GM13976 (cell line): ENCODE measurements at places on chromosomes 7 and 10.

DNA sequence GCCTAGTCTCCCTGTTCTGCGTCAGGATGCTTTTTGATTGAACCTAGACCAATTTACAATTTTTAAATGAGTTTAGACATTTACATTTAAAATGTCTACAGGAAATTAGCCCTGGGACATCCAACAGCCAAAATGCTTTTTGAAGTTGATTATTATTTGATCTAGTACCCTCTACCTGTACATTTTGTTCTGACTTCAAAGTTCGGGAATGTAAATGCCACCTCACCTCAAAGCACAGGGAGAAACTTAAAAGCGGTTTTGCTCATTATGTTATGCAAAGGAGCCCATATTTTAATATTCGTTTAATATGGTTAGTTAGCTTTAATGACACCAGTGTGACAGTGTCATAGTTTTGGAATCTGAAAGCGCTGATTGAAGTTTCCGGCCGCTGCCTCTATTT lies 80.1 kb upstream of the FAM204A start:
- no peak for DNase-seq

DNA sequence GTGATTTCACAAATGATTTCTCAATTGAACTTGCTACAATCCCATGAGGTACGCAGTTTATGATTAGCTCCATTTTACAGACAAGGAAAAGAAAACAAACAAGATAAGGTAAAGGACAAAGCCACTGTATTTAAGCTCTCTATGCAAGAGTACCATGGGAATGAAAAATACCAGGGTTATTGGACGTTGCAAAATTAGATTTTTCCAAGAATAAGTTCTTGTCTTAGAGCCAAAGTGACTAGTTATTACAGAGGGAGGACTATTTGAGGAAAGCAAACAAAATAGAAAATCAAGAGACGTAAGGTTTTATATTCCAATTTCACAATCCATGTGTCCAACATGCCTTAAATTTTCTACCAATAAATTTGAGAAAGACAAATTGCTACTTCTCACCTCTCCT lies 97.9 kb upstream of the PTN start:
- DNase-seq = no peak

GRCh38 chr10:129809431-129809830 lies 154.6 kb downstream of the EBF3 start:
- DNase-seq = no peak

DNA sequence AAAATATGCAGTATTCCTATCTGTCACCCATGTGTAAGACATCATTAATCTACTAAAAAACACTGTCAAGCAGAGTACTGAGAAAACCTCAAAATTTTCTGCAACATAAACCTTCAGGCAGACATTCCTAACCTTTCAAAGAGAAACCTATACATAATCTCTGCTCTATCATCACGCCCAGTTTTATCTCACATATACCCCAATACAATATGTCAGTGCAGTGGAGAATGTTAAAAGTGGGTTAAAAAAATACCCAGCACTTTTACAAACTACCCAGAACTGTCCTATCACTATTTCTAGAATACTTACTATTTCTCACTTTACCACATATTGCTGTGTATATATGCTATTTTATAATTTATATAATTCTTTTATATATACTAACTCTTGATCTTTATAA lies 922.0 kb upstream of the SORCS1 start:
- no peak for DNase-seq

GRCh38 chr7:7516156-7516555 lies 19.5 kb downstream of the COL28A1 start:
- no peak for DNase-seq

DNA sequence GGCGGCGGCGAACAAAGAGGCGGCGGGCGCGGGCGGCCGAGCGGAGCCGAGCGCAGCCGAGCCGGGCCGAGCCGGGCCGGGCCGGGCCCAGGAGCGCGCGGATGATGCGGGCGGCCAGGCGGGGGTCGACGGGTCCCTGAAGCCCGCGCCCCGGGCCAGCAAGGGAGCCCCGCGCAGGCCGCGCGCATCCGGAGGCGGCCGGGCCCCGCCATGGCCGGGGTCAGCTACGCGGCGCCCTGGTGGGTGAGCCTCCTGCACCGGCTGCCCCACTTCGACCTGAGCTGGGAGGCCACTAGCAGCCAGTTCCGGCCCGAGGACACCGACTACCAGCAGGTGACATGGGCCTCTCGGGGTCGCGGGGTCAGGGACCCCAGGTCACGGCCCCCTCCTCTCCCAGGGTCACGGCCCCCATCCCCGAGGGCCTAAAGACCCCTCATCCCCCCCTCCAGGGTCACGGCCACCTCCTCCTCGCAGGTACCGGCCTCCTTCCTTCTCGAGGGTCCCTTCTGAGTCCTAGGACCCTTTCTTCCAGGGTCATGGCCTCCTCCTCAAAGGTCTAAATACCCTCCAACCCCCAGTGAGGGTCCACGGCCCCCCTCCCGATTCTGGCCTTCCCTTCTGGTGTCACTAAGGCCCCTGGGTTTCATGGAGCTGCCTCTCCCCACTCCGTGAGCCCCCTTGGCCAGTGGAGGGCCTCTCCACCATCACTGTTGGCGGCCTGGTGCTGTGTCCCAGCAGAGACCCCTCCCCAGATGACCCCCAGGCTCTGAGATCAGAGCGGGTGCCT lies at the start of gene TTYH3:
TTYH3 (plus strand) TSS at position 41 of the 787 bp plus-strand sequence; CDS start at position 211, 170 bp downstream.
- no peak for DNase-seq

DNA sequence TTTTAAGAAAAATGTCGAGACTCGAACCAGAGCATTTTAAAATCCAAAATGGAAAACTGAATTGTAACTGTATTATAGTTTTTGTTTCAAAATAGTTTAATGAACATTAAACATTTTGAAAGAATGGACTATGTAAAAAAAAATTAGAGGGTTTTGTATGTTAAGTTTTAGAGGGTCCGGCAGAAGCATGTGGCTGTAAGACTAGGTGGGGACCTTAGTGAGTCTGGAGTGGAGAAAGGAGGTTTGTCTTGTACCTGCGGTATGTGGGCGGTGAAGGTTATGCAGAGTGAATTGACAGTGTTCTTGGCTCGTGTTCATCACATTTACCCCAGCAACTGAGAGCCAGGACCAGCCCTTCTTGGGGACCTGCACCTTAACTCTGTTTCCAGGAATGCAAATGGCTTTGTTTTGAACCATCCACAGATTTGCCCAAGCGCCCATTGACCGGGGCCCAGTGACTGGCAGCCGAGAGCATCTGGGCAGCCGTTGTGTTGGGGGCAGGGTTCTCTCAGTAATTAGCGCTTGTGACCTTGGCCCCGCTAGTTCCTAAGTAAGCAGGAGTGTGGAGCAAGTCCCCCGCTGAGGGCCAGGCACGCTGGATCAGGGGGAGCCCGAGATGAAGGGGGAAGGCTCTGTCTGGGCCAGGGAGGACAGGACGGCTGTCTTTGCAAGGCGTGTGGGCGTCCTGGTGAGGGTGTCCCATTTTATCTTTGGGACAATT lies 1.4 kb upstream of the KLF6 start:
- no peak for DNase-seq

GRCh38 chr7:9175871-9176270 lies 742.5 kb downstream of the NXPH1 start:
- DNase-seq = no peak

GRCh38 chr7:2280424-2280823 lies 33.8 kb downstream of the SNX8 start:
- DNase-seq = no peak

GRCh38 chr7:132579260-132579899 lies 3.1 kb upstream of the PLXNA4 start:
- DNase-seq = no peak
